Camera-type eye (tissue), 1 donor: ENCODE measurements at places on chromosomes 7 and 10. TPM values are rescaled to one million over a fixed set of nuclear protein-coding genes. Genes with fewer than 3 reads are reported as not detected.

Gene TMEM176B
- total RNA-seq = 30.5 TPM

Gene ANXA8L1
- 4.9 TPM for total RNA-seq

Gene ENTPD1
- 27.6 TPM for total RNA-seq

Gene FKBP6
- not detected for total RNA-seq

Gene FAM25C
- not detected for total RNA-seq
